T-helper 17 cell (primary cell): ENCODE measurements at places on chromosomes 3 and 15. TPM values are rescaled to one million over a fixed set of nuclear protein-coding genes. Genes with fewer than 3 reads are reported as not detected.

AADAC gene
- total RNA-seq = not detected

DNA sequence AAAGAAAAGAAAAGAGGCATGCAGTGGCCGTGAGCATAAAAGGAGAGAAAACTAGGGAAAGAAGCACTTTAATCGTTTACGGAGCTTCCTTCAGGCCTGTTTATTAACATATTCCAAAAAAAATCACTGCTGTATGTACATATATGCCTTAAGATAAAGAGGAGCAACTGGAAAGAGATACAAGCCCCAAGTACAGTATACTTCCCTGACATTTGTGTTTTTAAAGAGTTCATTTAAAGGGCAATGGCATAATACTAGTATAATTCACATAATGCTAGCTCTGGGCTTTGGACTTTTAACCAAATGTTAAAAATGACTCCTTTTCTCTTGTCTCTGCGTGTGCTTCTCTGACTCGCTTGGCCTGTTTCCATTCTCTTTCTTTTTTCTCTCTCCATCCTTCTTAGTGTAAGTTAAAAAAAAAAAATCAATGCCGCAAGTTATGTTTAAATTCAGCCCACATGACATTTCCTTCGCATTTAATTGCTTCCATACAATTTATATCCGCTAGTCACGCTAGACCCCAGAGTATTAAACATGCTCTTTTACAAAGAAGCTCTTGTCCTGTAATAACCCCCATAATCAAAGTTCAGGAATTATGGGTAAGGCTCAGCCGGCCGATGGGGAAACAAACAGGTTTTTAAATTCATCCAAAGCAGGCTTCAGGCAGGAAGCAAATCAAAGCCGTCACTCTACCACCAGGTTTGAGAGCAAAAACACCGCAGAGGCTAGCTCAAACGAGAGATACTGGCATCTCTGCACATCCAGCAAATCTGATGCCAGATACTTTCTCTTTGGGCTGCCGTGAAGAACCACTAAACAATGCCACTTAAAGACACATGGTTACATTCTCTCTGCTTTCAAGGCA lies 19.4 kb downstream of the WWTR1 start:
- DNase-seq = no peak

GRCh38 chr3:171850320-171850959 lies 7.3 kb downstream of the TMEM212 start:
- DNase-seq = no peak

DNA sequence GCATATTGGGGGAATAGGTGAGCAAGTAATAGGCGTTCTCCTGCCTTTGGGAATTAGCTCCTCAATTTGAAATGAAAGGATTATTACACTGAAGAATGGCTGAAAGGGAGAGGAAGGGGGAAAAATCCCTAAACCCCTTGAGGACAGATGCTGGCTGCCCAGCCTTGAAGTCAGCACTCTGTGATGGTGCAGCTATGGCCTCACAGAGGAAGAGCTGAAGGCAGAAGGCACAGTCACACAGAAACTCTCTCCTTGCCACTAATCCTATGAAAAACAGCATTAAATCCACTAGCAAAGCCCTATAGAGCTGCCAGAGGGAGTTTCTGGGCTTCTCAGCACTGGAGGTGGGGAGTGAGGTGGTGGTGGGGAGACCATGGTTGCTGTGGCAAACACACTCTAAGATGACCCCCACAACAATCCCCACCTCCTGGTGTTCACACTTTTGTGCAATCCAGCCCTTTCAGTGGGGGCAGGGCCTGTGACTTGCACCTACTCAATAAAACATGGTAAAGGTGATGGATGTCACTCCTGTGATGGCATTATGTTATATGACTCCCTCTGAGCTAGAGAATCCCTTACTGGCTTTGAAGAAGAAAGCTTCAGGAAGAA lies 101.2 kb downstream of the RFTN1 start:
- no peak for DNase-seq

GRCh38 chr3:170440344-170440743 lies 21.7 kb downstream of the CLDN11 start:
- no peak for DNase-seq

GRCh38 chr3:106345353-106346027 lies 476.7 kb upstream of the CBLB start:
- no peak for DNase-seq

- no peak for DNase-seq
These were observed 34.8 kb downstream of the CCDC80 start for GRCh38 chr3:112606098-112606497.

DNA sequence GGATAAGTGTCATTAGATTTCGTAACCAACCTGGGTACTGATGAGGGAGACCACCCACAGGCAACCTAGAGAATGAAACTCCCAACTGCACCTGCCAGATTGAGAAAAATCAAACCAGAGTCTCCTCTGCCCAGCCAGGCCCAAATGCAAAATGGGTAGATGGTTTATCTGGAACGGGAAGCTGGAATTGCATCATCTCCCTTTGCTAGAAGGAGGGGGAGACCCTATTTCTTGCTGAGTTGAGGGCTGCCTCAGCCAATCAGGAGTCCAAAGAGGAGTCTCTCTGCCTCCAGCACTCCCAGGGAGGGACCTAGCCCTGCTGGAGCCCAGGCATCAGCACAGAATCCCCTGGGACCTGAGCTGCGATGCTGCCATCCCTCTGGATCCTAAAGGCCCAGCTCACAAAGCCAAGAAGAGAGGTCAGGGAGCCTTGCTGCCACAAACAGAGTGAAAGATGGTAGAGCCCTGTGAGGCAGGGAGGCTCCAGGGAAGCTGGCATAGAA lies 8.1 kb downstream of the RMDN3 start:
- no peak for DNase-seq
